ENCODE measurements at places on chromosomes 1 and 21.

- DNase-seq = no peak
These were observed 289.4 kb downstream of the ADGRL2 start for GRCh38 chr1:82090104-82090503.

- DNase-seq = no peak
These were observed 66.9 kb downstream of the EPHB2 start for GRCh38 chr1:22777388-22778057.

- no peak for DNase-seq
These were observed 58.7 kb upstream of the PTGS2 start for GRCh38 chr1:186738926-186739325.

- DNase-seq = no peak
These were observed 40.1 kb downstream of the SERTAD4 start for GRCh38 chr1:210272666-210273065.

- DNase-seq = no peak
These were observed 4.1 kb upstream of the PCP4 start for GRCh38 chr21:39863111-39863510.

DNA sequence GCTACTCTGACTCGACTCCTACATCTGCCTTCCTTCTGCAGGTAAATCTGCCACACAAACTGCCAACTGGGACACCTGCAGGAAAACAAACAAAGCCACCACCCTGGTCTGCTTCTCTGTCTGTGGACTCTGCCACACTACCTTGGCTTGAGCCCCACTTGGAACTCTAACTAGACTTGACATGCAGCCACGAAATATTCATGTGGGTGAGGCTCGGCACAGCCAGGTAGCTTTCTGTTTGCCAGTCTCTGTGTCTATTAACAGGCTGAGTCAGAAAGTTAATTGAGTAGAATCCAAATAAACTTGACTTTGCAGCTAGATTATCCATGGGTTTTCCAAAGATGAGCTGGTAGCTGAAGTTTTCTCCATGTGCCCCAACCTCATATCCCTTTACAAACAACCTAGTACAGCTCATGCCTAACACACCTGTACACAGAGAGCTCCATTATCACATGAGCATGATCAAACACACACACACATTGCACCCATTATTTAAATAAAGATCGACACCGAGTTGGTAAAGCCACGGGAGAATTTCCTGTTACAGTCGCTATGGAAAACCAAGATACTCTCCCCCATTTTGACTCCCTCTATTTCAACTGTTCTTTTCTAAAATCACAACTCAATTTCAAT is 808 bp downstream of the C1orf116 start:
- DNase-seq = no peak

DNA sequence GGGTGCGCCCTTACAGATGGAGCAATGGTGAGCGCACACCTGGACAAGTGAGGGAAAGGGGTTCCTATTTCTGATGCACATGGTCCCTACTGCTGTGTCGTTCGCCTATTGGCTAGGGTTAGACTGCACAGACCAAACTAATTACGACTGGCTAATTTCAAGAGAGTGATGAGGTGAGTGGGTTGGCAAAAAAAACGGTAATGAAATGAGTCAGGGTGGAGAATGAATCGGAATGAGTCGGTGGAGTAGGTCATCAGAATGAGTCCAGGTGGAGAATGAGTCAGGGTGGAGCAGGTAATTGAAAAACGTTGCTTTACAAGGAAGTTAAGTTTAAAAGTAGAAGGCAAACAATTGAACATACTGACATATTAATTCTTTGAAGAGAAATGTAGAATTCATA is 79.8 kb downstream of the WDR4 start:
- DNase-seq = no peak

- no peak for DNase-seq
These were observed 1.6 kb downstream of the PPP1R15B start for GRCh38 chr1:204409836-204410687.

DNA sequence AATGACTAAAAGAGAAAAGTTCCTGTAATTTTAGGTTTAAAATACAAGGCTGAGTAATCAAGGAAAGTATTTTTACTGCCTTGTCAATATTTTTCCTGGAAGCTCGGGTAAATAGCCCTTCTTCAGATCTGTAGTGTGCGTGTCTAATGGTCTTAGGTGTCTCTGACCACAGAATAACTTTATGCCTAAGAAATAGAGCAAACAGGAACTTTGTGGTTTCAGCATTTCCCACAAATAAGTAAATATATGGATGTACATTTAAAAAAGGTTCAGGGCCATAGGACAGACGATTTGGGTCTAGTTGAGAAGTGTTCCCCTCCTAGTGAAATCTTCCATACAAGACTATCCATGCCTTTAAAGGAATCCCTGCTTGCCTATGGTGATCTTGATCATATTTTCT is 107.0 kb downstream of the ZC3H11B start:
- no peak for DNase-seq
